PC-3 (cell line): ENCODE measurements at places on chromosomes 5 and 9.
A peak's percentile ranks its signal among the peaks of the same experiment; 100 is the strongest.

DNA sequence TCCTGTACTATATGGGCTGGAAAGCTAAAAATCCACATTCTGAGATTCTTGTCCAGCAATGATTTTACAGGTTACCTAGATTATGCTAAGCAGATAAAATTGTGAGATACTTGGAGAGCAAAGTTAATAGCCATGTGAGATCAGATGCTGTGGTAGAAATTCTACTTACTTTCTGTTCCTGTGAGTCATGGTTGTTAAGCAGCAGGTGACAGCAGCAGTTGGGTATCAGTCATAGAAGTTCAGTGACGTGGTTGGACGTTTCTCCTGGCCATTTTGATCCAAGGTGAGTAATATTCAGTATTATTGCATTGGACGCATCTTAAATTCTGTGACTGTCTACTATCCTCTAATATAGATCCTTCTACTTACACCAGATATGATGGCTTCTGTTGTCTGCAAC is 524.5 kb downstream of the TMEM38B start:
- DNase-seq: peak; percentile 25

GRCh38 chr5:119410448-119411159 is 41.7 kb upstream of the HSD17B4 start:
- DNase-seq: no peak

DNA sequence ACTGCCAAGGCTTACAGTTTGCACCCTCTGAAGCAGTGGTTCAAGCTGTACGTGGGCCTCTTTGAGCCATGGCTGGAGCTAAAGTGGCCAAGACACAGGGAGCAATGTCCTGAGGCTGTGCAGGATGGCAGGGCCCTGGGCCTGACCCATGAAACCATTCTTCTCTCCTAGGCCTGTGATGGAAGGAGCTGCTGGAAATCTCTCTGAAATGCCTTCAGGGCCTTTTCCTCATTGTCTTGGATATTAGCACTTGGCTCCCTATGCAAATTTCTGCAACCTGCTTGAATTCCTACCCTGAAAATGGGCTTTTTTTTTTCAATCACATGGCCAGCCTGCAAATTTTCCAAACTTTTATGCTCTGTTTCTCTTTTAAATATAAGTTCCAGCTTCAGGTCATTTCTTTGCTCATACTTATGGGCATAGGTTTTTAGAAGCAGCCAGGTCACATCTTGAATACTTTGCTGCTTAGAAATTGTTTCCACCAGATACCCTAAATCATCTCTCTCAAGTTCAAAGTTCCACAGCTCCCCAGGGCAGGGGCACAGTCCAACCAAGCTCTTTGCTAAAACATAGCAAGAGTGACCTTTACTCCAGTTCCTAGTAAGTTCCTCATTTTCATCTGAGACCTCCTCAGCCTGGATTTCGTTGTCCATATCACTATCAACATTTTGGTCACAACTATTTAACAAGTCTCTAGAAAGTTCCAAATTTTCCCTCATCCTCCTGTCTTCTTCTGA is 138.3 kb downstream of the OSTF1 start:
- DNase-seq: no peak

GRCh38 chr5:135488727-135489465 is 36.7 kb upstream of the TIFAB start:
- DNase-seq: peak; percentile 76

GRCh38 chr5:107673039-107673367 is 2.3 kb upstream of the EFNA5 start:
- DNase-seq: no peak

DNA sequence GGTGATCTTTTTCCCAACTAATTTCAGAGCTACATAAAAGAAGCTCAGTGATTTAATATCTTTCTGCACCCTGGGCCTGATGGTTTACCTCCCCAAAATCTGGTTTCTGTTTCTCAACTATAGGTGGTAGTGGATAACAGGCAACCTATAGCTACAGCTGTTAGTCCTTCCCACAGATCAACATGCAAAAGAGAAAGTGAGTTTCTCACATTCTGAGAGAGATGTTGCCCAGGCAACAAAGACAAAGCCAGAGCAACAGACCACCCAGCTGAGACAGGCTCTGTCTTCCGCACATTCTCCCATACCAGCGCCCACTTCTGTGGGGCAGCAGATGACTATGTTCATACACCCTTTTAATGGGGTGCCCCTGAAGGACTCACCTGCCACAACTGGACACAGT is 40.7 kb upstream of the PPP2R2B start:
- DNase-seq: no peak

DNA sequence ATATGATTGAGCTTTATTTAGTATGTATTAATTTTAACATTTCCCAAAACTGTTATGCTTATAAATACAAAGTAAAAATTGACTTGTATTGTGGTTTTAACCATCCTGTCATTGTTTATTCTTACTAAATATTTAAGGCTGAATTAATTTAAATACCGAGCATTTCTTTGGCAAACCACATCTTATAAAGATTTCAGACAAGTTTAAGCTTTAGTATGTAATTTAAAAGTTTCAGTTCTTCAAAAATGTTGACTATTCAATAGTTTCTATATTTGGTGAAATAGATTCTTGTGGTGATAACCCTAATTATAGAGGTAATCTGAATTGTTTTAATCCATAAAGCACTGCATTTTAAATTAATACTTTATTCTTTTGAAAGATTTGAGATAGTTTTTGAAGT is 65.5 kb downstream of the CCNH start:
- no peak for DNase-seq

- DNase-seq: no peak
Observed at GRCh38 chr5:142446131-142446959, 121.5 kb upstream of the SPRY4 start.

DNA sequence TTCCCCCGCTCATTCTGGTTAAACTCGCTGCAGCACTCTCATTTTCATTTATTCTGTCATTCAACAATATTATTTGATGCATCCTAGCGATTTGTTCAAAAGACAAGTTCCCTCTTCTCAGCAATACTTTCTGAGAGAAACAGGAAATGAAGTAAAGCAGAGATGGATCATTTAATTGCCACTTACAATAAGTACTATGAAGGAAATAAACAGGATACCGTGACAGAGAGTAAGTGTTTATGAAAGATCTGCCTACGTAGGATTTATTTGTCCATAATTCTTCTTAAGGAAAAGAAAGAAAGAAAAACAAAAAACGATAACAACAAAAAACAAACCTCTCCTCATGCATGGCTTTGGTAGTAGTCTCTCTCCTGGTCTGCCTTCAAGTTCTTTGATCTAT is 406.8 kb upstream of the ZNF608 start:
- DNase-seq: no peak

DNA sequence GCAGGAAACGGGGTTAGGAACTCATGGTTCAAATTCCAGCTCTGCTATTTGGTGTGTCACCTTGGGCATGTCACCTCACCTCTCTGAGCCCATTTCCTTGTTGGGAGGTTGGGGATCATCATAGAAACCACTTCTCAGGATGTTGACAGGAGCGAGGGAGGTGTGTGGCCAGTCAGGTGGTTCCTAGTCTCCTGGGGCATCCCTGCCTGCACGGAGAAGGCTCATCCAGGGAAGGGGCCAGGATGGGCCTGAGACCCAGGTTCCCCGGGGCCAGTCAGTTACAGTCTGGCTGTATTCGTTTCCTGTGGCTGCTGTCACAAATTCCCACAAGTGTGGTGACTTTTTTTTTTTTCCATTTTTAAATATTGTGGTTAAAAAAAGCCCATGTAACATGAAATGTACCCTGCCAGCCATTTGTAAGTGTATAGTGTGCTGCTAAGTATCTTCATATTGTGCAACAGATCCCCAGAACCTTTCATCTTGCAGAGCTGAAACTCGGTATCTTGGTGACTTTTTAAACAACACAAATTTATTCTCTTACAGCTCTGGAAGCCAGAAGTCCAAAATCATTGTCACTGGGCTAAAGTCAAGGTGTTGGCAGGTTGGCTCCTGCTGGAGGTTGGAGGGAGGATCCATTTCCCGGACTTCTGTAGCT is 78.7 kb upstream of the UNC5A start:
- no peak for DNase-seq

- DNase-seq: no peak
Observed at GRCh38 chr5:178415353-178415752, 174.8 kb downstream of the COL23A1 start.

- no peak for DNase-seq
Observed at GRCh38 chr9:90873422-90873821, 71.8 kb downstream of the SYK start.

GRCh38 chr5:138543730-138544104 is 681 bp upstream of the ETF1 start:
- DNase-seq: no peak

DNA sequence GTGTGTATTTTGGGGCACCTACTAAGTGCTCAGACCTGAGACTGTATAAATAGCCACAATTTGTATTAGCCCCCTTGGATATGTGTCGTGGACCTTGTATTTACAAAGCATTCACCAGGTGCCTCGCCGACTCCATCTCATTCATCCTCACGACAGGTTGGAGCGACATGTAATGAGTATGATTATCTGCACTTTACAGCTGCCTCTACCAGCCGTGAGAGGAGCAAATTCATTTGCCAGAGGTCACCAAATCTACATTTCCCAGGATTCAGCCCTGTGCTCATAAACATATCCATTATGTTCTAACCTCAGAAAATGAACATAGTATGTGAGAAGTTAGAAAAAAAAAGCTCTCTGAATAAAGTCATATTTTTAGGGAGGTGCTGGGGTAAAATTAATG is 167.4 kb downstream of the ZDHHC21 start:
- DNase-seq: no peak

DNA sequence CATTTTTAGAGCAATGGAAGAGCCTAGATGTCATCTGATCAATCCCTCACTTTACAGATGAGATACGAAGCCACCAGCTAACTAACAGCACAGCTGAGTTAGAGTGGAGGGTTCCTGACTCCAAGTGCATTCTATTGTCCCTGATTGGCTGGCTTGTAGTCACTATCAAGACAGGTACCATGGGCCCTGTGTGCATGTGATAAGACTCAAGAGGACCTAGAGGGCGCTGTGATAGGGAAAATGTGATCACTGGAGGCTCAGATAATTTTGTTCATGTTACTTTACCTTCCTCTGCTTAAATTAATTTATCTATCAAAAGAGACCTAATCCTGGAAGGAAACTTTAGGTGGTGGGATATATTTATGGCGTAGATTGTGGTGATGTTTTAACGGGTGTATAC is 19.5 kb upstream of the SNAPC3 start:
- peak; percentile 12 for DNase-seq

DNA sequence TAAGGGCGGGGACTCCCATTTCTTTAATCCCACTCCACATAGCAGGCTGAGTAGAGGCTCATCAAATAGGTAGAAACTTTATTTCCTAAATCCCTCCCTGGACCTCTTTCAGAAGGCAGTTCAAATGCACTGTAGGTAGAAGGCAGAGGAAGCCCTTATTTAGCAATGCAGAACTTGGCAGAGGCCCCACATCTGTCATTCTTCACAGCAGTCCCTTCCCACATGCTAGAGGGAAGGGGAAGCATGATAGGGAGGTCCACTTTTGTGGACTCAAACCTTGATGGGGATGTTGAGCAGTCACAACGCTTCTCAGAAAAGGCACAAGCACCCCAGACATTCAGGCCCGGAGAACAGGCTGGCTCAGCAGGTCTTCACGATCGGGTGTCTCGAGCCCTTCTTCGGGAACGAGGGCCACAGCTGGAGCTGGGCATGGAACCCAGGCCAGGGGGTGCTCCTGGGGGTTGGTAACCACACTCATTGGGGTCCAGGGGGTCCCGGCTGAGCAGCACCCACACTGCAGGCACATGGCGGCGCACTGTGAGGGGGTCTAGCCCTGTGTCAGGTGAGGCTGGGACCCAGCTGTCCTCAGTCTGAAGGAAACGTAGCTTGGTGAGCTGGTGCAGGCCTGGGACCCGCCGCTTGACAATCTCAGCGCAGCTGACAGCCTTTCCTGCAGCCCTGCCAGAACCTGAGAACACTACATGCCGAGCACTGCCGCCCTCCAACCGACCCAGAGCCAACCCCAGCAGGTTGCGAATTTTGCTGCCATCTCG is 1.3 kb downstream of the RPP25L start:
- no peak for DNase-seq

DNA sequence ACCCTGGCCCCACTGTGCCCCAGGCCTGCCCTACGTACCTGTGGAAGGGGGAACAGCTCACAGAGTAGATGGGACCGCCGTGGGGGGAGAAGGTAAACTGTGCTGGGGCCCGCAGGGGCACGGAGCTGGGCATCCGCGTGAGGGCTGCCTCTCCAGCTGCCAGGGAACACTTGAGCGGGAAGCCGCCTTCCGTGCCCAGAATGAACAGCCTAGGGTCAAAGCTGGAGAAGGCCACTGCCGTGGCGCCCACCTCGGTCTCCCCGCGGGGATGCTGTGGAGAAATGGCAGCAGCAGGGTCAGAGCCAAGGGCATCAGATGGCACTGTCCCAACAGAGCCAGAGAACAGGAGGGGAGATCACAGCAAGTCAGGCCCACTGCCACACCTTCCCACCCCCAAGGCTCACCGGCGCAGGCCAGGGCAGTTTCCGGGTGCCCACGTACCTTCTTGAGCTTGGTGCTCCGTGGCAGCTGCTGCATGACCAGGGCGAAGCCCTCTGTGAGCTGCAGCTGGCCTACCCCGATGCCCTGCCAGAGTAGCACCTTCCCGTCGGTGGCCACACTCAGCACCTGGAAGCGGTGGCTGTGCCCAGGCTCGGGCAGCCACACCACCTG is 21.9 kb downstream of the DYNC2I2 start:
- DNase-seq: no peak

DNA sequence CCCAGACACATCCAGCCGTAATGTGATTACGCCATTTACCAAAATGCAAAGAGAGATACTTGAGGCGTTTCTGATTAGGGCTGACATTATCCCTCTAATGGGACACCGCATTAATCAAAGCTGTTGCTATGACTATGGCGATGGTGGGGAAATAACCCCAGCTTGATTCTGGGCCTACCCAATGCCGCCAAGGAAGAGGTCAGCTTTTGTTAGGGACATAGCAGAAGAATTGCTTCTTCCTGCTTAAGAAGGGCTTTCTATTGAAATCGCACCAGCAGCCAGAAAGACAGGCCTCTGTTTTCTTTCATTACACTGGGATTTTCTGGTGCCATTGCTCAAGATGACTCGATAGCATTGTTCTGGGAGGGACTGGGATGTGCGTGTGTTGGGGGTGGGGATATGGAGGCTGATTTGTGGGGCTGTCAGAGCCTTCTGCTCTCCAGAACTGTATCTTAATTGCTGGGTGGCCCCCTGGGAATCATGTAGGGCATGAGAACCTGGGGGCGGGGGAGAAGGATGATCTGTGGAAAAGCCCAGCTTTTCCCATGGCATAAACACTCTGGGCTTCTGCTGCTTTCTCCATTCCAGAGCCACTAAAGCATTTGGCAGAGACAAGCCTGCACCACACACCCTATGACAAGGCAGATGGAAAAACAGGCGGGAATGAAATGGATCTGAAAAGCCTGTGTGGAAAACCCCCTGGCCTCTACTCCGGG is 106.5 kb upstream of the RAD23B start:
- no peak for DNase-seq
